Tibial artery (tissue), 4 donors: ENCODE measurements at places on chromosomes 12 and 14.

DNA sequence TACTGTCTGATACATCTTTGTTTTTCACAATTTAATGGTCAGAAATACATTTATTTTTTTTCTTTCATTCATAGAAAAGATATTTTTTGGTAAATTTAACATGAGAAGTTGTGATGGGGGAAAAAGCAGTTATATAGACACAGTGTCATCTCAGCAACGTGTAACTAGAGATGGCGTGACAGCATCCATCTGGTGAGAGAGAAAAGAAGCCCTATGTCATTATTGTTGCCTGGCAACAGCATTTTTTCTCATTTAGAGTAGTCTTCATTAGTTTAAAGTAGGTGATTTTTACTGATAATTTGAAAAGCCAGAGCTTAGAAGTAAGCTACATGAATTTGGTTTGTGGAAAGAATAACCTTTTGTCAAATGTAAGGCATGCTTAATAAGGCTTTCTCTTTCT lies 128.6 kb downstream of the ACSS3 start:
- DNase-seq: no peak

GRCh38 chr12:108305520-108305919 lies 33.6 kb downstream of the CMKLR1 start:
- DNase-seq: peak; percentile 97

DNA sequence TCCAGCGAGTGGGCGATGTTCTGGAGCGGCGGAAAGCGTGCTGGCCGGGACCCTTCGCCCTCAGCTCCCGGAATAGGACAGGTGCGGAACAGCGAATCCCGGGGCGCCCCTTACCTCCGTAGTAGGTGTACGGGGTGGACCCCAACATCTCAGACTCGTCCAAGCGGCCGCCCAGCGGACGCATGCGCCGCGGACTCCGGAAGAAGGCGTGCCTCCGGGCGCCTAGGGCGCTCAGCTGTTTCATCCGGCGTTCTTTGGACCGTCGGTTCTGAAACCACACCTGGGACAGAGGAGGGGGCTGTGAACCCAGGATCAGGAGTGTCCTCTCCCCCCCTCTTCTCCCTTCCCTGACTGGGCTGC lies 4.5 kb downstream of the LHX5 start:
- no peak for DNase-seq

- no peak for DNase-seq
These were observed 41.5 kb upstream of the FBXO21 start for GRCh38 chr12:117231750-117232149.

DNA sequence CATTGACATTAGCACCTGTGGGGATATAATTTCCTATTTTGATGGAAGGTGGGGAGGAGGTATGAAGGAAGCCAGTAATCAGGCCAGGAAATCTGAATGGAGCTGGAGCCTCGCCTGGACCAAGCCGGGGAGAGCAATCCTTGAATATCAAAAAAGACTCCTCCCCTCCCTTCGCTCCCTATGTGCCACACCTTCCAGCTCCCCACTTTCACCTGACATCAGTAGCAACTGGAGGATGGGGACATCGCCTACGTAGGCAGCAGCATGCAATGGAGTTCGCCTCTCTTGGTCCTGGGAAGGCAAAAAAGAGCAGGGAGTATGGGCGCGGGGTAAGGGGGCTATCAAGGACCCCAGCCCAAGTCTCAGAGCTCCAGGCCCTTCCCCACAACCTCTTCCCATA lies 1.1 kb downstream of the ANKRD52 start:
- no peak for DNase-seq

DNA sequence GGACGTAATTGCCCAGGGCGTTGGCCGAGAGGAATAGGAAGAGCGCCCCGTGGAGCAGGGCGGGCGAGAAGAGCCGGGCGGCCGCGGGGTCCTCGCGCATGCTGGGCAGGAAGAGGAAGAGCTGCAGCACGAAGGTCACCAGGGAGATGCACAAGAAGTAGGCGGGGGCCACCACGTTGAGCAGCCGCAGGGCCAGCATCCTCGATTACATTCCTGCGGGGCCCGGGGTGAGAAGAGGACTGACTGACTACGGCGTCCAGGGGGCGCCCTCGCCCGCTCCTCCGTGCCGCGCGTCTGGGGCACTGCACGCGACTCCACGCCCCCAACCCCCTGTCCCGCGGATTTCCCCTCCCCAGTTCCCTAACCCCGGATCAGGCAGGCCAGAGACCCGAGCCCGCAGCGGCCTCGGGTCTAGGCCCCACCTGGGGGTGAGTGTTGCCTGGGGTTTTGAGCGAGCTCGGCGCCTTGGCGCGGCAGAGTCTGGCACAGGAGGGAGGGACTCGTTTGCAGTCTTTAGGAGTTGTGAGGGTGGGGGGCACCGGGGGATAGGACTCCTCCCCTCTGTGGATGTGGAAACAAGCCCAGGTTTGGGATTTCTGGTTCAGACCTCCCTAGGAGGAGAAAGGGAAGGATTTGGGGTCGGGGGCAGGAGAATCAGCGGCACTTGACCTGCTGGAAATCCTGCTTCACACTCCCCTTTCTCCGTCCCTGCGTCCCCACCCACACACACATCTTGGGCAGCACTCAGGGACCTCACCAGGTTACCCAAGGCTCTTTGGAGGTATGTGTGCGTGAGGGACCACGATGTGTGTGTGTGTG lies 1.8 kb downstream of the ZDHHC22 start:
- no peak for DNase-seq

GRCh38 chr14:21278632-21279031 lies 1.3 kb upstream of the RPGRIP1 start:
- DNase-seq: no peak

- DNase-seq: no peak
These were observed 372.2 kb downstream of the RAD51B start for GRCh38 chr14:68191567-68192321.

DNA sequence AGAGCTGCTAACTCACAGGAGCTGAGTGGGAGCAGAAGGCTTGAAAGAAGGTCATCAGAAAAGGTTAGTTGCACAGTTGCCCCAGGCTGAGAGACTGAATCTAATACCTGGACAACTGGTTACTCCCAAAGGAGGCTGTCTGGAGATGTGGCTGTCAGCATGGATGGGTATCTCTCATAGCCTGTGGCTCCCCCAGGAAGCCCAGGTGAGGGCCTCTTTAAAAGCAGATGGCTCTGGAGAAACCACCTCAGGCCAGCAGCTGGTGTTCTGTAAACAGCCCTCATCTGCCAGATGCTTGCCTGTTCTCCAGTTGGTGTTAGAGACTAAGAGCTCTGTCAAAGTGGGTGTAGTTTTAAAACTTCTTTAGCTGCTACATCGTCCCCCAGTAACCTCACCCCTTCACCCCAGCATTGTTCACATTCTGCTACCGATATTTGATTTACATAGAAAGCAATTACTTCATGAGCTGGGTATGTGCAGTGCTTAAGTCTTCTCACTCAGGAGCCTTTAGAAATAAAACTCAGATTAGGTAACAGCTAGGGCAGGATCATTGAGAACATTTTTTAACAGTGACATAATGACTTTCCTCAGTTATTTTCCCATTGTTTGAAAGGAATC lies 25.8 kb downstream of the DACT1 start:
- no peak for DNase-seq

GRCh38 chr12:94815450-94815849 lies 165.1 kb upstream of the TMCC3 start:
- no peak for DNase-seq

DNA sequence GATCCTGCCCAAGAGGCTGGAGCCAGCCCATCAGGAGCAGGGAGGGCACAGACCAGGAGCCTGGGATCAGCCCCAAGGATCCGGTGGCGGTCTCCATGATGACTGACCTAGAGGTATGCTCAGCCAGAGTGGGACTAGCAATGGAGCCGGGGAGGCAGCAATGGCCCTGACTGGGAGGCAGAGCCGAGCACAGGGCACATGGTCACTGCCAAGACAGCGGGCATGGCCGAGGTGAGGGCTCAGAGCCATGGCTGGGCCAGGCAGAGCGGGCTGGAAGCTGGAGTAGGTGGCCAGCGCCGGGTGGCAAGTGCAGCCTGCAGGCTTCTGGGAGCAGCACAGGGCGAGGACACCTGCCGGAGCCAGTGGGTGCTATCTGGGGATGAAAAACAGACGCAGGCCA lies 259.3 kb downstream of the BCL11B start:
- DNase-seq: no peak

DNA sequence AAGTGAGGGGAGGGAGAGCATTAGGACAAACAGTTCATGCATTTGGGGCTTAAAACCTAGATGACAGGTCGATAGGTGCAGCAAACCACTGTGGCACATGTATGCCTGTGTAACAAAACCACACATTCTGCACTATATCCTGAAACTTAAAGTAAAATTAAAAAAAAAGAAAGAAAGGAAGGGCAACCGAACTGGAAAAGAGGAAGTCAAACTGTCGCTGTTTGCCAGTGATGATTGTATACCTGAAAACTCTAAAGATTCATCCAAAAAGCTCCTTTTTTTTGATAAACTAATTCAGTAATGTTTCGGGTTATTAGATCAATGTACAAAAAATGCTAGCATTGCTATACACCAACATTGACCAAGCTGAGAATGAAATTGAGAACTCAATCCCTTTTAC lies 259.0 kb upstream of the ALG10 start:
- DNase-seq: no peak

GRCh38 chr12:131833896-131834641 lies 5.9 kb downstream of the MMP17 start:
- no peak for DNase-seq

- DNase-seq: peak; percentile 68
These were observed 42.1 kb downstream of the GRIP1 start for GRCh38 chr12:66636771-66637170.

GRCh38 chr12:25323581-25323982 lies 72.9 kb upstream of the KRAS start:
- DNase-seq: no peak

DNA sequence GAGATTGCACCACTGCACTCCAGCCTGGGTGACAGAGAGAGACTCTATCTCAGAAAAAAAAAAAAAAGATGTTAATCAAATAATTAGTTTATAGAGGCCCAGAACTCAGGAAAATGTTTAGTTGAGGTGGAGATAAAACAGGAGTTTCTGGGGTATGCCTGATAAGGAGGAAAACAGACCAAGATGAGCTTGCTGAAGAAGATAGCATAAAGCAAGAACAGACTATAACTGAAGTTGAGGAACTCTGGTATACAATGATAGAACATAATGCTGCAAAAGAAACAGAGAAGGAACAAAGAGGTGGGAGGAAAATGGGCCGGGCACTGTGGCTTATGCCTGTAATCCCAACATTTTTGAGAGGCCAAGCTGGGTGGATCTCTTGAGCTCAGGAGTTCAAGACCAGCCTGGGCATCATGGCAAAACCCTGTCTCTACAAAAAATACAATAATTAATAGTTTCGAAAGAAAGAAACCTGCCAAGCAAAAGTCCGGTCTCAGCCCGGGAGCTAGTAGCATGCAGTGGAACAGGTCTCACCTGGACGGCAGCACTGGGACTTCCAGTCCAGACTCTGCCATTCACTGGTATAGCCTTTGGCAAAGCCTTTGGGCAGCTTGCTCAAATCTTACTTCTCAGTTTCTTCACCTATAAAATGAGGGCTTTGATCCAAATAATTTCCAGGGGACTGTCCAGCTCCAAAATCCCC lies 25.4 kb downstream of the SLC35E3 start:
- no peak for DNase-seq

DNA sequence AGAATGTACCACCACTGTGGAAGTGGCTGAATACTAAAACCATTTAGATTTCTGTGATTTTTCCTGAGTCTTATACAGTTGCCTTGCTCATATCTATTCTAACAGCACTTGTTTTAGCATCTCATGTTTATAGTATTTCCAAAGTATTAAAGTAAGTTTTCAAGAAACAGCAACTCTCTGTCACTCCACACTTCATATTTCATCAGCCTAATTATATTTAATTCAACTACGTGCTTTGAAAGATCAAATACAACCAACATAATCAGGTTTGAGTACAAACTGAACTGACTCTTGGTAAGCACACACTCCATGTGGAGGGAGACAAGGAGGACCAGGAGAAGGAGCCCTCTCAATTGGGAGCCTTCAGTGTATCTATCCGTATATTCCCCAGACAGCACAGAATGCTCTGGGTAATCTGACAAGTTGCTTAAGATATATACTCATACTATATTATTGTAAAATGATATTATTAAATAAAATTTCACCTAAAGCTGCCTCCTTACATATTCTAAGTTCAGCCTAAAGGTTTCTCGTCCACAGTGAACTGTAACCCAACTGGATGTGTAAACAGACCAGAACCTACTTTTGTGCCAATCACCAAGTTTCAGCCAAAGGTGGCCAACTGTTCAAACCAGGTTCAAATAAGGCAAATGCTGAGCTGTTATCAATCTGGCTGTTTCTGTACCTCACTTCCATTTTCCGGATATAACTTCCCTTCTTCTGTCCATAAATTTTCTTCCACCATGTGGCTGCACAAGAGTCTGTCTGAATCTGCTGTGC lies 105.0 kb upstream of the RASSF8 start:
- no peak for DNase-seq

GRCh38 chr14:102043251-102044025 lies 43.4 kb downstream of the HSP90AA1 start:
- DNase-seq: no peak

GRCh38 chr12:2801044-2801783 lies 6.4 kb downstream of the FKBP4 start:
- no peak for DNase-seq

- no peak for DNase-seq
These were observed 50.7 kb upstream of the PTPRR start for GRCh38 chr12:70971001-70971794.

- no peak for DNase-seq
These were observed 656.1 kb upstream of the NOVA1 start for GRCh38 chr14:27253966-27254365.

- DNase-seq: no peak
These were observed 29.4 kb downstream of the BCAT1 start for GRCh38 chr12:24919346-24920001.

- no peak for DNase-seq
These were observed 31.3 kb downstream of the MIA2 start for GRCh38 chr14:39265033-39265432.

- DNase-seq: no peak
These were observed 26.8 kb upstream of the BMAL2 start for GRCh38 chr12:27305673-27306456.

GRCh38 chr12:107395817-107396216 lies 289.8 kb upstream of the PWP1 start:
- no peak for DNase-seq

GRCh38 chr12:3361146-3361545 lies 129.9 kb upstream of the PRMT8 start:
- DNase-seq: no peak

- no peak for DNase-seq
These were observed 97.8 kb downstream of the VRK1 start for GRCh38 chr14:96894966-96895365.

GRCh38 chr12:96526110-96526509 lies 36.7 kb downstream of the CFAP54 start:
- no peak for DNase-seq

GRCh38 chr14:68644101-68644500 lies 148.8 kb downstream of the ZFP36L1 start:
- peak; percentile 34 for DNase-seq

DNA sequence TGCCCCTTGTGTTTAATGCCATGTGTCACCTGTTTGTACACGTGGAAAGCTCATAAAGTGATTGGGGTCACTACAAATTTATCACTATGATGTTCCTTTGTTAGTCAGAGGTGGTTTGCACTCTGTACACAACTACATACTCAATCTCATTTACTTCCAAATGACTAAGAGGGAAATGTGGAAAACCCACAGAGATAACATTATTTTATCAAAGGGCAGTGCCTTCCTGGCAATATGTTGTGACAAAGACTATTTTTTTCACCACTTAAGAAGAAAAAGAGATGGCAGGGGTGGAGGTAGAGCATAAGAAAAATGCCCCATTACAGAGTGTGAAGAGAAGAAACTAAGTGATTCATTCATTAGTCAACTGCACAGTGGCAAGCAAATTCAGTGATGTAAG lies 1064.1 kb upstream of the FLRT2 start:
- no peak for DNase-seq
